ENCODE measurements at places on chromosomes 11 and 22. TPM values are rescaled to one million over a fixed set of nuclear protein-coding genes. Genes with fewer than 3 reads are reported as not detected.

Gene CYP2D6
- total RNA-seq, result 3.8 TPM

Gene FGF19
- not detected for total RNA-seq

Gene SYCE3
- not detected for total RNA-seq

Gene RAG2
- total RNA-seq, result not detected

Gene GLYAT
- not detected for total RNA-seq

Gene ABTB2
- 1.7 TPM for total RNA-seq

Gene MUC15
- total RNA-seq, result not detected

Gene SPDYC
- not detected for total RNA-seq

Gene NUDT8
- 1.7 TPM for total RNA-seq

Gene C11orf52
- not detected for total RNA-seq

Gene SORL1
- total RNA-seq, result 519 TPM

Gene BTG4
- not detected for total RNA-seq

Gene OR8K3
- not detected for total RNA-seq

Gene GGT1
- total RNA-seq, result 11.9 TPM

Gene TRAF6
- total RNA-seq, result 40.2 TPM

Gene GVQW3
- total RNA-seq, result 3.2 TPM

Gene GRM5
- total RNA-seq, result not detected

Gene CALCA
- not detected for total RNA-seq

Gene C11orf87
- total RNA-seq, result not detected

Gene FAM181B
- total RNA-seq, result not detected

Gene EMID1
- total RNA-seq, result 0.65 TPM

Gene ACR
- not detected for total RNA-seq
